ENCODE measurements at places on chromosomes 2 and 18.
A peak's percentile ranks its signal among the peaks of the same experiment; 100 is the strongest.

GRCh38 chr2:42567364-42567763, 1.1 kb upstream of the MTA3 start:
- DNase-seq = no peak

GRCh38 chr2:67055387-67056304, 341.5 kb upstream of the ETAA1 start:
- no peak for DNase-seq

- no peak for DNase-seq
Measured at GRCh38 chr2:128103407-128103806, 12.4 kb downstream of the UGGT1 start.

DNA sequence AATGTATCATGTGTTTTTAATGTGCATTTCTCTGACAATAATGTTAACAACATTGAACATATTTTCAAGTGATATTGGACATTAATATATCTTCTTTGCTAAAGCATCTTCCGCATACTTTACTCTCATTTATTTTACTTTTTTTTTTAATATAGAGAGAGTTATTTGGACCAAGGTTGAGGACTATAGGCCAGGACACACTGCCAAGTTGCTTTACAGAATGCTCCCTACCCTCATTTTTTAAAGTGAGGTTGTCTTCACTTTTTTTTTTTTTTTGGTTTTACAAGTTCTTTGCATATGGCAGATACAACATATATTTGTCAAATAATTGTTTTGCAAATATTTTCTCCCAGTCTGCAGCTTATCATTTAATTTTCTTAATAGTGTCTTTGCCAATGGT, 201.8 kb downstream of the OSR1 start:
- DNase-seq = no peak

- no peak for DNase-seq
Measured at GRCh38 chr2:74037379-74037860, 52.7 kb downstream of the TET3 start.

- no peak for DNase-seq
Measured at GRCh38 chr2:230590333-230590732, 122.3 kb upstream of the CAB39 start.

DNA sequence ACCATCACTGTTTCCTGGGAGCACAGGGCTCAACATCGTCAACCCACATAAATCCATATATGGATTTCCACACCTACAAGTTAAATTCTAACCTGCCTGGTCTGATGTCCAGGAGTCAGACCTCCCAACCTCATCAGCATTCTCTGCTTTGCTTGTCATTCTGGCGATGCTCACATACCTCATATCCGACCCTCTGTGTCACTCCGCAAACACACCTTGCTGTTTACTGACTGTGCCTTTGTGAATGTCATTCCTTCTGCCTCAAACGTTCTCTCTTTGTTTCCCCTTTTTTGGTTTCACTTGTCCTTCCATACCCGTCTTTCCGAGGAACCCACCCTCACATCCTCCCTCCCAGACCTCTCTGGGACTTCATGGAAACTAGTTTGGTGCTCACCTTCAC, 187.1 kb downstream of the ACTR3 start:
- no peak for DNase-seq

DNA sequence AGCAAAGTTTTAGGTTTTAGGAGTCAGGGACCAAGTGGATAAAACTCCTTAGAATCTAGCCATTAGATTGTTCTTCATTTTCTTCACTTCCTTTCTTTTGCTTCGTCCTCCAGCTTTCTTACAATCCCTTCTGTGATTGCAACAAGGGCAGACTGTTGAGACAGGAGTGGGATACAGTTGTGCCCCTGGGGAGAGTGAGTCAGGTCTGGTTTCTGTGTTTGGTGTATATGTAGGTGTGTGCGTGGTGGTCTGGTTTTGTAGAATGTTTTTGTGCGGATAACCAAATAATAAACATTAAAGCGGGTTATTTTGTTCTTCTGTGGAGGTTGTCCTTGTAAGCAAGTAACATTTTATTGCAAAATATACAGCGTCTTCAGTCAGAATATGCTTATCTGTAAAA, 7.3 kb downstream of the INSIG2 start:
- DNase-seq = no peak

DNA sequence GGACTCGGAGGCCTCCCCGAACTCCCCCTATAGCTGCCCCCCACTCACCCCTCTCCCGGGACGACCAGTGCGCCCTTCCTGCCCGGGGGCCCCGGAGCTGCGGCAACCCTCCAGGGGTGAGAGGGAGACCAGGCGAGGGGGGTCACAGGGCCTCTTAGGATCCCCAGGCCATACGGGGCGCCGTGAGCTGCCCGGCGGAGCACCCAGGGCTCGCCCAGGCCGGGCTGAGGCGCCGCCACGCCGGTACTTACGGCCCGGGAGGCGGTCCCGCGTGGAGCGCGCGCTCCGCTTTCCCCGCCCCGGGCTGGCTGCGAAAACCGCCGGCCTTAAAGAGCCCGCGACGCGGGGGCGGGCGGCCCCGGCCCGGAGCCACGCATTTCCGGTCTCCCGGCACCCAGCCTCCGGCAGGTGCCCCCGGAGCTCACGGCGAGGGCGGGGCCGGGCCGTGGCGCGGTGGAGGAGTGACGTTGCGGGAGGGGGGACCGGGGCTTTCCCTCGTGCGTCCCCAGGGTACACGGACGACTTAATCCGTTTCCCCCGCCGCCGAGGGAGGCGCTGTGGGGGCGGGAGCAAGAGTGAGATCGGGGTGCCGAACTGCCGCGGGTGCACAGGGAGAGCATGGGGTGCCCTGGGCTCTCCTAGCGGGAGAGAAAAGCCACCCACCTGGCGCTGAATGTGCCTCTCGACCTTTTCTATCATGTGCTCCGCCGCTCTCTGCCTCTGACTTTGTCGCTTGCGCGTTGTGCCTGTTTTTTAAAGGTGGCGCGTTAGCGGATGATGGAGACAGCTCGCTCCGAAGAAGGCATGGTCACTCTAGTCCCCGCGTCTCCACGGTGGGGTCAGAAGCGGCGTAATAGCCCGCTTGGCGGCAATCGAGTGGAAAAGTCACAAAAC, at the start of gene METTL21A:
TSS of gene METTL21A (minus strand) at position 381 of the 894 bp plus-strand sequence. CDS start 1,019 bp downstream, outside the sequence.
- peak; percentile 96 for DNase-seq

DNA sequence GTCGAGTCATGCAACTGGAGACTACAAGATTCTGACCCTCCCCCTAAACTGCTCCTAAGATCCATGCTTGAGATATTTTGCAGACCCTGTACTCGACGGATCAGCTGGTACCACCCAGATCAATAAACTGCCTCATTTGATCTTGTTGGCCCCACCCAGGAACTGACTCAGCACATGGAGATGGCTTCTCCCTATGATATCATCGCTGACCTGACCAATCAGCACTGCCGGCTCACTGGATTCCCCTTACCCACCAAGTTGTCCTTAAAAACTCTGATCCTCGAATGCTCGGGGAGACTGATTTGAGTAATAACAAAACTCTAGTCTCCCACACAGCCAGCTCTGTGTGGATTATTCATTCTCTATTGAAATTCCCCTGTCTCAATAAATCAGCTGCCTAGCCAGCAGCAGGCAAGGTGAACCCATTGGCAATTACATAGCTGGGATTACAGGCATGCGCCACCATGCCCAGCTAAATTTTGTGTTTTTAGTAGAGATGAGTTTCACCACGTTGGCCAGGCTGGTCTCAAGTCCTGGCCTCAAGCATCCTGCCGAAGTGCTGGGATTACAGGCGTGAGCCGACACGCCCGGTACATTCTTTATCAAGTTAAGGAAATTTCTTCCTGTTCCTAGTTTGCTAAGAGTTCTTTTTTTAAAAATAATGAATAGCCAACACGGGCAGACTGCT, 43.6 kb downstream of the VPS54 start:
- DNase-seq = no peak

Measured in CD4-positive, alpha-beta T cell treated with Interleukin-17A for 4 hours (primary cell).